ENCODE measurements at places on chromosomes 16 and 17. TPM values are rescaled to one million over a fixed set of nuclear protein-coding genes. Genes with fewer than 3 reads are reported as not detected.

Gene BTBD17
- not detected for polyA plus RNA-seq

Gene HCRT
- not detected for polyA plus RNA-seq

Gene P2RX1
- 0.02 TPM for polyA plus RNA-seq

Gene OTOA
- 0.04 TPM for polyA plus RNA-seq

Gene GAS7
- 1.2 TPM for polyA plus RNA-seq

Gene FTSJ3
- 36.3 TPM for polyA plus RNA-seq

Gene P2RX5
- polyA plus RNA-seq = 5.0 TPM

Gene ITGA2B
- polyA plus RNA-seq = 0.11 TPM

Gene ANKFN1
- polyA plus RNA-seq = 0.06 TPM

Gene PIRT
- not detected for polyA plus RNA-seq

DNA sequence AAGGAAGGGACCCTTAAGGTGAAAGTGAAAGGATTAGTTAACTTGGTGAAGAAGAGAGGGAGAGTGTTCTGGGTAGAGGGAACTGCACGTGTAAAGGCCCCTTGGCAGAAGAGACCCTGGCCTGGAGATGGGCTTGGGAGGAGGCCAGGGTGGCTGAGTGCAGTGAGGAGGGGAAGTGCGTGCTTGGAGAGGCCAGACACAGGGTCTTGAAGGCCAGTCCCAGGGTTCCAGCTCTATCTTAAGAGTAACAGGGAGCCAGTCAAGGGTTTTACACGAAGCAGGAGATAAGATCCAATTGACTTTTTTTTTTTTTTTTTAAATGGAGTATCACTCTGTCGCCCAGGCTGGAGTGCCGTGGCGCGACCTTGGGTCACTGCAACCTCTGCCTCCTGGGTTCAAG lies 15.2 kb upstream of the DOK4 start:
- DNase-seq = no peak

GRCh38 chr16:47523342-47524006 lies 62.3 kb downstream of the PHKB start:
- DNase-seq = no peak

GRCh38 chr17:8896087-8896486 lies 28.6 kb upstream of the PIK3R6 start:
- no peak for DNase-seq

- DNase-seq = no peak
These were observed 65.1 kb downstream of the RTN4RL1 start for GRCh38 chr17:1959871-1960544.

DNA sequence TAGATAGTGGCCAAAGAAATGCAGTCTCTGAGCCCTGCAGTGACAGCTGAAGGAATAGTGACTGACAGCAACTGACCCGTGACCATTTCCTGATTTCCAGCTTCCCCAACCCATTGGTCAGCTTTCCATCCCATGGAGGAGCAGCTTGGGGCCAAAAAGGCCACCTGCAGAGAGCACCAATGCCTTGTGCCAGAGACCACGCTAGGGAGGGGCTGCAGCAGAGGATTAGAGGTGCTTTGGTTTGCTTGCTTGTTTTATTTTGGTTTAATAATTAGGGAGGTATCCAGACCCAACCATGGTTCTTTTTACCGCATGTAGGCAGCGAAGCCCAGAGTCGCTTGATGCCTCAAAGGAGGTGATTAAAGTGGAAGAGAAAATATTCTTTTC lies 61.3 kb upstream of the SIAH1 start:
- DNase-seq = no peak

DNA sequence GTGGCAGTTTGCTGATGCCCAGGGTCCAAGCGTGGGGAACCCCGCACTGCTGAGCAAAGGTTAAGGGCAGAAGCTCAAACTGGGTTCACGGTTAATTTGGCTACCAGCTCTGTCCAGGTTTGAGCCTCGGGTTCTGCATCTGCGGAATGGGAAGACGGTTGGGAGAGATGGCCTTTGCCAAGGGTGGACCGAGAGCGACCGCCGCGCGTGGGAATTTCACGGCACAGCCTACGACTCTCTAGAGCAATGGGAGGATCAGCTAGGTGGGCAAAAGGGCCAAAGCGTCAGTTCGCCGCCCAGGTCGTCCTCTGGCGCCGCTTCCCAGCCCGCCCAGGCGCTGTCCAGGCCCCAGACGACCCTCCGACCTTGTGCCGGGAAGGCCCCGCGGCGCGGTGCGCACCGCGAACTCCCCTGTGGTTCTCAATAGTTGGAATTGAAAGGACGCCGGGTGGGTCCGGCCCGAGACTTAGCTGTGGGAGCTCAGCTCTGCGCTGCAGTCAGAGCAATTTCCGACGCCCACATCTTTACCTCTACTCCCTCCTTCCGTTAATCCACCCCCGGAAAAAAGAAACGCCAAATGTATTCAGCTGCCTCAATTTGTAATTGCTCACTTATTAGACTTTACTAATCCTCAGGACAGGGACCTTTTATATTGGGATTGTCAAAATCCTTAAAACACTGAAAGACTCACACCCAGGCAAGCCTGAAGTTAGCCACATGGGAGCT lies 2.5 kb upstream of the HS3ST3B1 start:
- no peak for DNase-seq

- no peak for DNase-seq
These were observed 7.0 kb upstream of the MYH2 start for GRCh38 chr17:10556301-10557005.

DNA sequence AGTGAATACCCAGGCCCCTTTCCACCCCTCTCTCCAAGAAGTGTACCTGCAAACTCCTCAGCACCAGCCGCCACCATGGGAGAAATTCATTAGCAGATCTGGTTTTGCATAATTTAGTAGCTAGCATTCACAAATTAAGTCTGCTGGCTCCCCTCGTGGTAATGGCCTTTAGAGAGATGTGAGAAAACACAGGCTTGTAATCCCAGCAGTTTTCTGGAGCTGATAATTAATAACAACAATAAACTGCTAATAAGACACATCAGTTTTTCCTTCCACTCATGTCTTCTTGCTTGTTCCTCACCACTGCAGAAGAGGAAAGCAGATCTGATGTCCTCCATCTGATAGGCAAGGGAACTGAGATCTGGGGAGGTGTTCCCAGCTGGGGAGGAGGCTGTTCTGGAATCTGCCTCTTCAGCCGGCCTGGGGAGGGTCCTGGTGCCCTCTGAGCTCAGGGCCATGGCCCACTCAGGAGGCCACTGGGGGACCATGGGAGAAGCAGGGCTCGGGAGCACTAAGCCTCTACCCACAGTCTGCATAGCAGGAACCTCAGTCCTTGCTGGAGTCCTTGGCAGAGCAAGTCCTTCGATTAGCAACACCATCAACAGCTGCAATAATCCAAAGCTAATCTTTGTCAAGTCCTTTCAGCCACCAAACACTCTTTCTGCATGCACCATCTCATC lies 74.2 kb upstream of the DNAJA2 start:
- no peak for DNase-seq

DNA sequence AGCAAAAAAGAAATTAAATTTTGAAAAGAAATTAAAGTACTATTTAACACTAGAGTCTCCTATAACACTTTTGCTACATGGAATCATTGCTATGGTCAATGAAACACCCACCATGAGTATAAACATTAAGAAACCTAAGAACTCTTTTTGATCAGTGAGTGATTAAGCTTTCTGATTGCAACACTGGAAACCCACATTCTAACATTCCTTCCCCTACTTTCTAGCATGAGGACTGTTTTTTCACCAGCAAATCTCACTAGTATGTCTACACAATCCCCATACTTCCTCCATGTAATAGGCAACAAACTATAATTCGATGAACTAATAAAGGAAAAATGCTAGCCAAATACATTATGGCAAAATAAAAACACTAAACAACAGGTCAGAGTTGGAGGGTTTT lies 54.7 kb downstream of the SKAP1 start:
- DNase-seq = no peak

- DNase-seq = no peak
These were observed 5.7 kb upstream of the VEZF1 start for GRCh38 chr17:57993471-57994365.

DNA sequence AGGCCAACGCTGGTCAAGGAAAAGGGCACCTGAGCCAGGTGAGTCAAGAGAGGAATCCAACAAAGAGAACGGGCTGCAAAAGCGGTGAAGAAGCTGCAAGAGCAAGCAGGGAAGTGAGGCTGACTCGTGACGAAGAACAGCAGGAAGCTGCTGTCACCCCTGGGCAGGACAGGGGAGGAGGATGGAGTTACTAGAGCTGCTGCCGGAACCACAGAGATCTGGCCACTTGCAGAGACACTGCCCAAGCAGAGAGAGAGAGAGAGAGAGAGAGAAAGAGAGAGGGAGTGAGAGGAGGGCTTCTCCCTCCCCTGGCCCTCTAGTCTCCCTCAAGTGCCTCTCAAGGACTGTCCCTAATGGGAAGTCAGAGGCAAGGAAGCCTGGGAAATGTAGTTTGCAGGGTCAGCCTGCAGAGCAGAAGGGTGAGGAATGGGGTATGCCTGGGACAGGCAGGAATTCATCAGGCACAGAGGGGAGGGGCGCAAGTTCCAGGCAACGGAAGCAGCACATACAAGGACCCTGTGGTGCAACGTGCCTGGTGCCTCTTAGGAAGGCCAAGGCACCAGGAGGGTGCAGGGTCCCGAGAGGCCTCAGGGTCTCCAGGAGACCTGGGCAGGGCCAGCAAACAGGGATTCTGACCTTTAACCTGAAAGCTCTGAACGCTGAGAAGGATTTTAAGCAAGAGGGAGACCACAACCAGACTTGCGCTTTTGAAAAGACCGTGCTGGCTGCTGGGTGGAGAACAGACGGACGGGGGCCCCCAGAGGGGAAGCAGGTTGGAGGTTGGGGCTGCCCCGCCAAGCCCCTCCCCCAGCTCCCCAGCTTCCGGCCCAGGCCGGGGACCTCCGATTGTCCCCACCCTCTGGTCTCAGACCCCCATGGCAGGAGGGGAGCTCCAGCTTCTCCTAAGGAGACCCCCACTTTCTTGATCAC lies 45.8 kb upstream of the CIBAR2 start:
- DNase-seq = no peak

- no peak for DNase-seq
These were observed 117.8 kb downstream of the AATF start for GRCh38 chr17:37066322-37067255.

DNA sequence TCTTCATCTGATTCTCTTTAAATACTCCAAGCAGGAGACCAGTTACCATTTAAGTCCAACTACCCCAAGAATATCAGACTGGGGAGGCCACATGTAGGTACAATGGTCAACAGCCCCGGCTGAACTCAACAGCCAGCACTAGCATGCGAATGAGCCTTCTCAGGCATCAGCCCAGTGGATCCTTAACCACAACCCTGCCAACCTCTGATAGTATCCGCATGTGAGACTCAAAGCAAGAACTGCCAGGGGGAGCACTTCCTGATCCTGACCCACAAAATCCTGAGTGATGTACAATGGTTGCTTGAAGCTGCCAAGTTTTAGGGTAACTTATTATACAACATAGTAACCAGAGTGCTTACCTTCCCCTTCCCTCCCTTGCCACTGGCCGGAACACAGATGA lies 4.0 kb downstream of the PYY start:
- DNase-seq = no peak

GRCh38 chr16:66580605-66581209 lies 1.4 kb downstream of the CMTM2 start:
- no peak for DNase-seq

GRCh38 chr16:67884-68789 lies 4.3 kb downstream of the RHBDF1 start:
- no peak for DNase-seq

- DNase-seq = peak; percentile 39
These were observed 23.9 kb upstream of the CAPNS2 start for GRCh38 chr16:55542459-55543082.

- peak; percentile 36 for DNase-seq
These were observed 28.0 kb upstream of the B4GALNT2 start for GRCh38 chr17:49104511-49105074.

DNA sequence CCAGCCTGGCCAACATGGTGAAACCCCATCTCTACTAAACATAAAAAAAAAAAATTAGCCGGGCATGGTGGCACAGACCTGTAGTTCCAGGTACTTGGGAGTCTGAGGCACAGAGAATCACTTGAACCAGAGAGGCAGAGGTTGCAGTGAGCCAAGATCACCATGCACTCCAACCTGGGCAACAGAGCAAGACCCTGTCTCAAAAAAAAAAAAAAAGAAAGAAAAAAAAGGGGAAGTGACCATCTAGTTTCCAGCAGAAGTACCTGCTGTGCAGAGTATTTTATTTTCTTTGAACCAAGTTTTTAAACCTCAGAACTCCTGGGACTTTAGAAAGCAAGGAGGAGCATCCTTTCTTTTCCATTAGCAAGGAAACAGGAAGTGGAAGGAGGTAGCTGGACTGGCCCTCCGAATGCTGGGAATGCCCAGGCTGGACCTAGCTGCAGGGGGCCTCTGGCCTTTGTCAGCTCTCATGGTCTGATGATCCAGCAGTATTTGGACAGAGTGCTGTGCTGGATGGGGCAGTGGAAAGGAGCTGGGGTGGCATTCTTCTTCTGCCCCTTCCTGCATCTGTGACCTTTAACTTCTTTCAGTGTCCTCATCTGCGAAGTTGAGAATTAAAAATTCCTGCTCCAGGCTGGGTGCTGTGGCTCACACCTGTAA lies 6.6 kb downstream of the GID4 start:
- no peak for DNase-seq

GRCh38 chr17:57838453-57838852 lies 11.4 kb downstream of the MRPS23 start:
- no peak for DNase-seq

- DNase-seq = no peak
These were observed 280.9 kb downstream of the RBFOX1 start for GRCh38 chr16:7613518-7613917.

GRCh38 chr16:85190572-85190971 lies 78.3 kb upstream of the CIBAR2 start:
- DNase-seq = no peak

- no peak for DNase-seq
These were observed 20.3 kb downstream of the CLUH start for GRCh38 chr17:2691069-2691871.

- DNase-seq = no peak
These were observed 17.0 kb upstream of the ABCA10 start for GRCh38 chr17:69245617-69246016.

DNA sequence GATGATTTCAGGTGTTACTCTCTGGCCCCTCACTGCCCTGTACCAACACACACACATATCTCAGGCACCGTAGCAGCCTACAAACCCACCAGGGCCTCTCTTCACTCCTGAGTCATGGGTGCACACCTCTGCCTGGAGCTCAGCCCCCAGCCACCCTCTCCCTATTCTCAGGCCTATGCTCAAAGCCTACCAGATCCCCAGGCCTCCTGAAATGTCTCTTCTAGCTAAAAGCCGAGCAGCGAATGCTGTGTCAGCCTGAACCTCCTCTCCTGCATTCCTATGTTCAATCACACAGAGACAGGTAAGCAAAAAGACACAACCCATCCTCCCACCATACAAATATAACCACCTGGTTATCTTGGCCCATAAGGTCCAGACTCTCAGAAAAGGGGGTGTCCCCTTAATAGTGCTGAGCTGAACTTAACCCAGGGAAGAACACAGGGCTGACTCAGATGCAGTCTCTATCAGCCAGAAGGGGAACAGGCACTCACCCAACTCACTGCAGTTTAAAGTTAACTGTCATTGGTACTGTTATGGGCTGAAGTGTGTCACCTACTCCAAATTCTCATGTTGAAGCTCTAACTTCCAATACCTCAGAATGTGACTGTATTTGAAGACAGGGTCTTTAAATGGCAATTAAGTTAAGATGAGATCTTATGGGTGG lies 62.0 kb upstream of the TEKT3 start:
- DNase-seq = no peak

Data from BJ (cell line).